ENCODE measurements at places on chromosomes 2 and 18. TPM values are rescaled to one million over a fixed set of nuclear protein-coding genes. Genes with fewer than 3 reads are reported as not detected.

DSG4 gene
- total RNA-seq: not detected

HOXD3 gene
- total RNA-seq: not detected

REG3A gene
- total RNA-seq: not detected

SNTG2 gene
- 0.27 TPM for total RNA-seq

FEV gene
- total RNA-seq: not detected

CCDC85A gene
- not detected for total RNA-seq

PDCD1 gene
- total RNA-seq: 22.5 TPM

BAZ2B gene
- total RNA-seq: 15.0 TPM

HOXD12 gene
- total RNA-seq: not detected

SULT1C4 gene
- total RNA-seq: not detected

CCDC88A gene
- 18.9 TPM for total RNA-seq

CHRND gene
- not detected for total RNA-seq

MBP gene
- total RNA-seq: 60.0 TPM

SERPINB10 gene
- not detected for total RNA-seq

SATB2 gene
- total RNA-seq: not detected

CTAGE1 gene
- not detected for total RNA-seq

GBX2 gene
- total RNA-seq: not detected

FBXO15 gene
- 1.2 TPM for total RNA-seq

HOXD11 gene
- not detected for total RNA-seq

SMYD1 gene
- total RNA-seq: not detected
